Immature natural killer cell (primary cell): ENCODE measurements at places on chromosomes 7 and 10. TPM values are rescaled to one million over a fixed set of nuclear protein-coding genes. Genes with fewer than 3 reads are reported as not detected.

The CTAGE8 gene
- polyA plus RNA-seq, result not detected

The ARMC10 gene
- polyA plus RNA-seq, result 35.8 TPM

DNA sequence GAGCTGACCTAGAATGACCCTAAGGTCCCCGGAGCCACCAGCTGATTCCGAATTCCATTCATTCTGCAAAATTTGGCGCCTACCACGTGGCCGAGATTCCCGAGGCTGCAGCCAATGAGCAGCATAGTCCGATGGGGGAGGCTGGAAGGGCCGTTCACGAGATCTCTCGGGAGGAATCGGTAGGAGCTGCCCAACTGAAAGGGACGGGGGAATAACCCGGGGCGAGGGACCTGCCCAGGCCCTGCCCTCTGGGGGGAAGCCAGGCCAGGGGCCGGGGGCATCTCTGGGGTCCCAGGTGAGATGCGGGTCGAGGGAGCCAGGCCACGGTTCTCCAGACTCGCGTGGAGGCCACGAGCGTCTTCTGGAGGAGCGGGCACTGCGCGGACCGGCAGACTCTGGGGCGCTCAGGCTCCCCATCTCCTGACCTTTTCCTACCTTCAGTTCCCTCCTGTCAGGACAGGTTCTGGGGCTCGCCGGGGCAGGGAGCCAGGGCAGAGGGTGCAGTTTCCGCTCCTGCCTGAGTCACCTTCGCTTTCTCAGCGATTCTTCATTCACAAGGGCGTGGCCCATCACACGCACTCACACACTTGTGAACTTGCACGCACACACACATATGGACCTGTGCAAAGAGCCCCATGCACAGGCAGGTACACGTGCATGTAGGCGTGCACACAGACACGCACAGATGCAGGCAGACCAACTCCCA is 173.4 kb downstream of the RNF216 start:
- no peak for DNase-seq

- DNase-seq, result peak; percentile 27
These were observed 61.0 kb upstream of the NFE2L3 start for GRCh38 chr7:26090927-26091519.

- DNase-seq, result no peak
These were observed 396.5 kb downstream of the ADRA2A start for GRCh38 chr10:111473361-111473760.

- no peak for DNase-seq
These were observed 14.8 kb downstream of the ZSCAN25 start for GRCh38 chr7:99631295-99632109.

DNA sequence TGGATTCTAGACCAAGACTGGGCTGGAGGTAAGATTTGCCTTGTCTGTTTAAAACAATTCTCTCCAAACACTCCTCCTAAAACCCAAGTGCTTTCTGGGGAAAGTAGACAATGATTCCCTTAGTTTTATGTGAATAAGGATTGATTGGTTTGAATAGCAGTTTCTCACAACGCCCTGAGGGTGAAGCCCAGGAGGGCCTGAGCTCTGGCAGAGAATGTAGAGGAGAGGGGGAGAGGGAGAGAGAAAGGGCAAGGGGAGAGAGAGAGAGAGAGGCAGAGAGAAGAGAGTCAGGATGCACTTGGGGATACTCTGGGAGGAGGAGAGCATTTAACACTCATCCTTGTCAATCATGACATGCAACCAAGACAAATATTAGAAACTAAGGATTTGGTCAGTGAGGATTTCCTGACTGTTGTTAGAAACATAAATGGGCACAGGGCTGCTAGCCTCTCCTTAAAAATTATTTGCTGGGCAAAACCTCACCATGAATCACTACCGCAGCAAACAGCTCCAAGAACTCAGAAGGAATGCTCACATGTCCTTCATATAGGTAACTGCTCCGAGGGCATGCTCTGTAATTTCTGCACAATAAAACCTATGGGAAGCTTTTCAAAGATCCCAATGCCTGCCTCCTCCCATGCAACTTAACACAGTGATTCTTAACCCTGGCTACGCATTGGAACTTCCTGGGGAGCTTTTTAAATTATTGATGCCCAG is 55.2 kb upstream of the RAPGEF5 start:
- no peak for DNase-seq
